Left ventricle myocardium superior (tissue), 1 donor: ENCODE measurements at places on chromosomes 13 and 19. TPM values are rescaled to one million over a fixed set of nuclear protein-coding genes. Genes with fewer than 3 reads are reported as not detected.

DNA sequence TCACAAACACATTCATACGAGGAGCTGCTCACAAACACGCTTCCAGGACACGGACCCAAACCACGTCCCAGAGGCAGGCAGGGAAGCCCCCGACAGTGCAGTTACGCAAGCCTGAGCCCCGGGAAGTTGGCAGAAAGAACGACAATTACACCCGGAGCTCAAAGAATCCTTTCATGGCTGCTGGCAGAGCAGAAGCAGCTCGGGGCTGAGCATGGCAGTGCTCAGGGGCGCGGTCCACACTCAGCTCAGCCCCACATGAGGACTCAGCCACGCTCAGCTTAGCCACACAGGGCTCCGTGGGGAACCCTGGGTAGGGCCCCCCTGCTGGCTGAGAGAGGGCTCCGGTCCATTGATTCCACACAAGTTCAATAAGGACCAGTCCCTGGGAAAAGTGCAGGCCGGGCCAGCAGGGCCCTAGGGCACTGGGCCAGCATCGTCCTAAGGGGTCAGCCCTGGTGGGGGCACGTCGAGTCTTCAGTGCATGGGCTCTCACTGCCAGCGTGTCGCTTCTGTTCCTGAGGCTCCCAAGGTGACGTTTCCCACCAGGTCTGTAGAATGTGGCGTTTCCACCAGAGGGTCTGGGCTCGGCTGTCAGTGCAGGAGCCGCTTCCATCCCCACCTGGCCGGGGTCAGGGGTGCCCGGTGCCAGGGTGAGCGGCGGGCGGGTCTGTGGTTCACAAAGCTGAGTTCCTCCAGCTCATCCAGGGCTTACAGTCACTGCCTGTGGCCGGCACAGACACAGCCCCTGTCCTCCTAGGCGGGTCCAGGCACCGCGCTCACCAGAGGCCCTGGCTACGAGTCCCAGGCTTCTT lies 23.1 kb downstream of the GAS6 start:
- DNase-seq: peak; percentile 37

- DNase-seq: peak; percentile 58
These were observed 15.4 kb upstream of the MATK start for GRCh38 chr19:3801412-3802096.

DNA sequence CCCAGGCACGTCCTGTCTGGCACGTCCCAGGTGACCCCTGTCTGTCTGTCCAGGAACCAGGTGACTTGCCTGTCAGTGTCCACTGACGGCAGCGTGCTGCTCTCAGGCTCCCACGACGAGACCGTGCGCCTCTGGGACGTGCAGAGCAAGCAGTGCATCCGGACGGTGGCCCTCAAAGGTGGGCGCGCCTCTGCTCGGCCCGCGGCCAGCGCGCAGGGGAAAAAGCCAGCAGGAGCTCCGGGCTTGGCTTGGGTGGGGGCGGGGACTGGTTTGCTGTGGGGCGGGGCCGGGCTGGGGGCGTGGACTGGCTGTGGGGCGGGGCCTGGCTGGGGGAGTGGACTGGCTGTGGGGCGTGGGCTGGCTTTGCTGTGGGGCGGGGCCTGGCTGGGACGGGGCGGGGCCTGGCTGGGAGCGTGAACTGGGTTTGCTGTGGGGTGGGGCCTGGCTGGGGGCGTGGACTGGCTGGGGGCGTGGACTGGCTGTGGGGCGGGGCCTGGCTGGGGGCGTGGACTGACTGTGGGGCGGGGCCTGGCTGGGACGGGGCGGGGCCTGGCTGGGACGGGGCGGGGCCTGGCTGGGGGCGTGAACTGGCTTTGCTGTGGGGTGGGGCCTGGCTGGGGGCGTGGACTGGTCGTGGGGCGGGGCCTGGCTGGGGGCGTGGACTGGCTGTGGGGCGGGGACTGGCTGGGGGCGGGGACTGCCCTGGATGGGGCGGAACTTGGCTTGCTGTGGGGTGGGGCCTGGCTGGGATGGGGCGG lies 7.2 kb downstream of the WDR18 start:
- DNase-seq: no peak

DNA sequence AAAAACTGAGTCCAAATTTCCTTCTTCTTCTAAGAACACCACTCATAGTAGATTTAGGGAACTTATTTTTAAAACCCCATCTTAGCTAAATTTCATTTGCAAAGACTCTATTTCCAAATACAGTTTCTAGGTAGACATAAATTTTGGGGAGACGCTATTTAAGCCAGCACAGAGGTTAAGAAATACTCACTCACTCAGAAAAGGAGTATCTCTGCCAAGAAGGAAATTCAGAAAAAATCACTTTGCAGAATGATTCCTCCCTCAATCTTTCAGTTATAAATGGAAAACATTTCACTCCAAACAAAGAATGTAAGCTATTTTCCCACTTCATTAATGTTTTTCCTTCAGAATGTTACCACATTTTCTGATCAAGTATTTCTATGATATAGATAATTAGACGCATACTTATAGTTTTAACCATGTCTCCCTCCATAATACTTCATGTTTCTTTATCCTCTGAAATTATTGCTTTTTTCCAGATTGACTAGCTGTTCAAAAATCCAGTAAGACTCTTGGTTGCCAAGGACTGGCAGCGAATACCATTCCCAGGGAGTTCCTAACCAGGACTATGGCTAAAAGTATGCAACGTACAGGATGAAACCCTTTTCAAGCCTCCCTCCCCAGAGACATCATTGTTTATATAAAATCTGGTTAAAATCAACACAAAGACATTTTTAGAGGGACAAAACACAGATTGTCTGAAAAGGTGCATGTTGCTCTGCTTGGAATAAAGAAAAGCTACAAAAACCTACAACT lies 52.5 kb upstream of the RXFP2 start:
- DNase-seq: no peak

- peak; percentile 49 for DNase-seq
These were observed 4.1 kb downstream of the ISYNA1 start for GRCh38 chr19:18433735-18434398.

DNA sequence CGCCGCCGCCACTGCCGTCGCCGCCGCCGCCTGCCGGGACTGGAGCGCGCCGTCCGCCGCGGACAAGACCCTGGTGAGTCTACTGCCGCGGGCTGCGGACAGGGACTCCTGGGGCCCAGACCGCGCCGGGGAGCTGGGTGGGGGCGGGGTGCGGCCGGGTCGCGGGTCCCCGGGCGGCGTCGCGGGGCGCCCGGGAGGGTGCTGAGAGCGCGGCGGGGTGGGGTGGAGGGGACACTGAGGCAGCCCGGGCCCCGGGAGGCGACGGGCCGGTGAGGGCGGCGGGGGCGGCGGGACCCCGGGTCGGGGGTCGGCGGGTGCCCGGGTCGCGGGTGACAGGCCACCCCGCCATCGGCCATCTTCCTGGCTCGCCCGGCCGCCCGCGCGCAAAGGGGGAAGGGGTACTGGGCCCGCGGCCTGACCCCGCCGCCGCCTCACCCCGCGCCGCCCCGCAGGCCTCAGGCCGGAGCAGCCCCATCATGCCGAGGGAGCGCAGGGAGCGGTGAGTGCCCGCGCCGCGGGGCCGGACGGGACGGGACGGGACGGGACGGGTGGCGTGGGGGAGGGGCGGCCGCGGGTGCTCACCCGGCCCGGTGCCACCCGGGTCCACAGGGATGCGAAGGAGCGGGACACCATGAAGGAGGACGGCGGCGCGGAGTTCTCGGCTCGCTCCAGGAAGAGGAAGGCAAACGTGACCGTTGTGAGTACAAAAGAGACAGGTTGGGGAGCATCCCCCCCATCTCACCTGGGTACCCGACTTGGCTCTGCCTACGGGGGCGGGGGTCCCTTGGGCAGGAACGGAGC lies 489 bp downstream of the CCNE1 start:
- DNase-seq: peak; percentile 41

DNA sequence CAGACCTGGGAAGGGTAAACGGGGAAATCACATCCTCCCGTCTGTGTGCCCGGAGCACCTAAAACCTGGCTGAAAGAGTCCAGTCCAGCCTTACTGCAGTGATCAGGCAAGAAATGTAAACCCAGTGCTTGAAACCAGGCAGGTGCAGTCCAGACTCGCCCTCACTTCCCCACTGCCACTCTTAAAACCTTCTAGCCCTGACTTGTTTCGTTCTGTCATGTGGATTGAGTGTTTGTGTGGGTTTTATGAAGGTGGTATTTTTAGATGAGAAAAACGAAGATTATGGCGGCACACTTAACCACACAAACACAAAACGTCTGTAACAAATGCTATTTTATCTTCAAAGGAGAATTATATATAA lies 839 bp upstream of the CKAP2 start:
- DNase-seq: no peak

The CFAP97D2 gene
- not detected for total RNA-seq

The THSD1 gene
- total RNA-seq: 5.0 TPM

The OSCAR gene
- total RNA-seq: 1.1 TPM

The GRK1 gene
- 0.42 TPM for total RNA-seq

The PCDH17 gene
- 2.9 TPM for total RNA-seq

The URAD gene
- not detected for total RNA-seq

The PODNL1 gene
- 2.0 TPM for total RNA-seq

The CBY2 gene
- total RNA-seq: not detected

The PLK5 gene
- not detected for total RNA-seq

The C1QTNF9B gene
- 4.1 TPM for total RNA-seq
